ENCODE measurements at places on chromosomes 1 and 21.

DNA sequence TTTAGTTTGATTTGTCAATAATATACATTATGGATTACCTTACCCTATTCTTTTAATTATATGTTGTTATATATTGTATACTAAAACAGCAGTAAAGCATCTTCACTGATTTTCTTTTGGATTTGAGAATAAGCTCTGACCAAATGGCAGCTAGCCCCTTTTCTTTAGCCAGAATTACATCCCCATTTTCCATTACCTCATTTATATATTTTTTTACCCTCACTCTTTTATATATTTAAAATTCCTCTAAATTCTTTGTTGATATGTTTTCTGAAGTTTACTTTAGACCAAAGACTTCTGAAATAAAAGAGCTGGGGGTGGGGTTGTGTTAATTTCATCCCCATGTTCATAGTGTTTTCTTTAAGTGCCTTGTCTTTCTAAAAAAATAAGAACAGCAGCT, 24.6 kb downstream of the ANGPTL1 start:
- DNase-seq, result no peak
- H3K4me1 ChIP-seq, result no peaks in the 10 kb centered on the region
- no peak overlapping the region for H3K4me3 ChIP-seq
- H3K36me3 ChIP-seq, result no peaks in the 10 kb centered on the region
- H3K27me3 ChIP-seq, result no peaks in the 10 kb centered on the region
- no peak overlapping the region for H3K27ac ChIP-seq

- no peak for DNase-seq
- H3K4me1 ChIP-seq, result no peaks in the 10 kb centered on the region
- no peak overlapping the region for H3K27ac ChIP-seq
- peaks cover 14% of the 10 kb centered on the region for H3K27me3 ChIP-seq
Observed at GRCh38 chr1:157239936-157240335, 101.7 kb upstream of the ETV3 start.

GRCh38 chr1:172997941-172998361, 52.8 kb downstream of the TNFSF18 start:
- H3K36me3 ChIP-seq, result no peaks in the 10 kb centered on the region
- H3K27me3 ChIP-seq, result peaks cover 4% of the 10 kb centered on the region
- DNase-seq, result no peak

- no peaks in the 10 kb centered on the region for H3K4me1 ChIP-seq
- DNase-seq, result no peak
- H3K27me3 ChIP-seq, result no peaks in the 10 kb centered on the region
- H3K4me3 ChIP-seq, result no peak overlapping the region
- H3K36me3 ChIP-seq, result no peaks in the 10 kb centered on the region
Observed at GRCh38 chr21:17195976-17196375, 316.9 kb upstream of the CXADR start.

- no peaks in the 10 kb centered on the region for H3K27me3 ChIP-seq
- H3K36me3 ChIP-seq, result peaks cover 33% of the 10 kb centered on the region
- peak overlapping the region; percentile 100 for H3K27ac ChIP-seq
- peak overlapping the region; percentile 96 for H3K4me3 ChIP-seq
- DNase-seq, result no peak
Observed at GRCh38 chr1:84573481-84573966, 716 bp downstream of the CTBS start.
